ENCODE measurements at places on chromosomes 5 and 9. TPM values are rescaled to one million over a fixed set of nuclear protein-coding genes. Genes with fewer than 3 reads are reported as not detected.
A peak's percentile ranks its signal among the peaks of the same experiment; 100 is the strongest.

Gene GPR150
- not detected for total RNA-seq

Gene GABRB2
- total RNA-seq: not detected

Gene LCNL1
- not detected for total RNA-seq

Gene TMC1
- total RNA-seq: not detected

Gene GPSM1
- 15.5 TPM for total RNA-seq

GRCh38 chr9:88996046-88996920 lies 5.0 kb downstream of the S1PR3 start:
- peaks cover 23% of the 10 kb centered on the region for H3K4me1 ChIP-seq
- H3K27me3 ChIP-seq: no peaks in the 10 kb centered on the region
- H3K36me3 ChIP-seq: no peaks in the 10 kb centered on the region
- no peak overlapping the region for H3K27ac ChIP-seq
- no peak overlapping the region for H3K4me3 ChIP-seq
- DNase-seq: no peak

DNA sequence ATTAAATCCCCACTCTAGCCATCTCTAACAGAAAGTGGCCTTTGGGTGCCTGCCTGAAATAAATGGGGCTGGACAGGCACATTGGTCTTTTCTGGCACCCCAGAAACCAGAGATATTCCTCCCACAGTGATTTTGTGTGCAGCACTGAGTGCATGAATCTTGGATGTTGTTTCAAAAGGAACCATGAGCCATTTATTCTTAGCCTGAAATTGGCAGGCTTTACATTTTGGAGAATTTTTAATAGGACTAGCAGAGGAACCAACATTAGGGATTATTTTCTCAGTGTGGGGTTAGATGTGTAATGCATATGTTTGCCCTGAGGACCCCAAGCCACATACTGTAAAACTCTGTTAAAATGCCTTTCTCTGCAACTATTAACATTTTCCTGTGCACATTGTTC lies 451.3 kb downstream of the NFIB start:
- H3K36me3 ChIP-seq: no peaks in the 10 kb centered on the region
- peaks cover 6% of the 10 kb centered on the region for H3K4me1 ChIP-seq
- DNase-seq: no peak
- H3K27ac ChIP-seq: no peak overlapping the region
- no peak overlapping the region for H3K4me3 ChIP-seq

GRCh38 chr5:43973318-43973717 lies 370.3 kb downstream of the NNT start:
- H3K36me3 ChIP-seq: peaks cover 7% of the 10 kb centered on the region
- H3K4me1 ChIP-seq: peaks cover 12% of the 10 kb centered on the region

DNA sequence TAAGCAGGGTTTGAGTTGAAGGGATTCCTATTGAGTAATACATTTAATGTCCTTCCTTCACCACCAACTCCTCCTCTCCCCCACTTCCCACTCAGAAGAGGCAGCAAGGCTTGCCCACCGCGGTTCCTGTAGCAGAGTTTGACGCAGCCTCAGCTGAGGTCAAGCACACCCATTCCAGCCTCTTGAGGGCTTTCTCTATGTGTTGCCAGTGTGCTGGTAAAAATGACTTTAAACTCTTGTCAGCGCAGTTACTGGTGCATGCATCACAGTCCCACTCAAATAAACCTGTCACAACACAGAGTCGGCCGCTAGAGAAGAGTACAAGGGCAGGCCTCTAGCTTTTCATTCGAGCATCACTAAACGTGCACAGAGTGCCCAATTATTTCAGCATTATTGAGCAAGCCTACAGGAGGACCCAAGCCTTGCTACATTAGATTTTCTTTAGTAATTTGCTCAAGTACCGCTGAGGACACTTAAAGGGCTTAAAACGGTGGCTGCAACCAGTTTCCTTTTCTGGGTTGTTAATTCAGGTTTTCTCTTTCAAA lies 79.6 kb downstream of the TLE4 start:
- H3K4me1 ChIP-seq: no peaks in the 10 kb centered on the region
- H3K4me3 ChIP-seq: no peak overlapping the region
- H3K36me3 ChIP-seq: peaks cover 7% of the 10 kb centered on the region
- H3K27me3 ChIP-seq: no peaks in the 10 kb centered on the region
- no peak for DNase-seq
- H3K27ac ChIP-seq: no peak overlapping the region

DNA sequence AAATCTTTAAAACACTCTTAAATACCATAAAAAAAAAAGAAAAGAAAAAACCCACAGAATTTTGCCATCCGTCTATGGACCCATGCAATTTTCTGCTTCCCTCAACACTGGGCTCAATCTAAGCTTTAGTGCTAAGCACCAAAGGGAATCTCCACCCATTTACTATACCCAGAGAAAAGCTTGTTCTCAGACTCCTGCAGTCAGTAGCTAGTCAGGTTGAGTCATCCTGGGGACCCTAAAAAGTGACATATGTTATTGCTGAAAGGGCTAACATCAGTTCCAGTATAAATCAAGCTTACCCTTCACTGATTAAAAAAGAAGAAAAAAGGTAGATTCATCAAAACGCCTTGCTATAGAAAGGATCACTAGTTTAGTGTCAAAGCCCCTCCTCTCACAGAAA lies 177.6 kb downstream of the MUSK start:
- no peaks in the 10 kb centered on the region for H3K36me3 ChIP-seq
- H3K4me1 ChIP-seq: peaks cover 11% of the 10 kb centered on the region
- H3K27ac ChIP-seq: no peak overlapping the region
- no peak for DNase-seq
- H3K27me3 ChIP-seq: no peaks in the 10 kb centered on the region

DNA sequence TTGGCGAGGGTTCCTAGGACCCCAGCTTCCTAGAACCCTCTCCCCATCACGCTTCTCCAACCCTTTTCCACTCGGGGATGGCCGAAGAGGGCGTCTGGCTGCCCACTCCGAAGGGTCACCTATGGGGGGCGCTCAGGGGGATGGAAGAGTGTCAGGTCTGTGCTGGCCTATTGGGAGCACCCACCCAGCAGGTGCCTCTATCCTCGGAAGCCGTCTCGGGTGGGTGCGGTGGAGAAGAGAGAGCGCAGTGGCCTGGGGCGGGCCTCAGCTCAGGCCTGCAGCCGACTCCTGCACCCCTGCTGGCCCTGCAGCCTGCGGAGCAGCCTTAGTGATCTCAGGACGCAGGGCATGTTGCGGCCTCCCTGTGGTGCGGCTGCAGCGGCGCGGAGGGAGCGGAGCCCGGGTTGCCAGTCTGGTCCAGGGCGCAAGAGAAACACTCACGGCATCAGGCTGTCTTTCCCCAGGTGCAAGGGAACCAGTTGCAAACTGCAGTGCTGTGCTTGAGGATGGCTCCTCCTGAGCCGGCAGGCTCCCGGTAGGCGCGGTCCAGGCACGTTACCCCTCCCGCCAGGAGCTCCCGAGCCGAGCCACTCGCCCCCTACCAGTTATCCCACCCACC lies 1.5 kb upstream of the IRX2 start:
- H3K27me3 ChIP-seq: no peaks in the 10 kb centered on the region
- peaks cover 13% of the 10 kb centered on the region for H3K4me1 ChIP-seq
- peak overlapping the region; percentile 82 for H3K4me3 ChIP-seq
- peak; percentile 53 for DNase-seq
- peak overlapping the region; percentile 86 for H3K27ac ChIP-seq
- H3K36me3 ChIP-seq: peaks cover 45% of the 10 kb centered on the region

DNA sequence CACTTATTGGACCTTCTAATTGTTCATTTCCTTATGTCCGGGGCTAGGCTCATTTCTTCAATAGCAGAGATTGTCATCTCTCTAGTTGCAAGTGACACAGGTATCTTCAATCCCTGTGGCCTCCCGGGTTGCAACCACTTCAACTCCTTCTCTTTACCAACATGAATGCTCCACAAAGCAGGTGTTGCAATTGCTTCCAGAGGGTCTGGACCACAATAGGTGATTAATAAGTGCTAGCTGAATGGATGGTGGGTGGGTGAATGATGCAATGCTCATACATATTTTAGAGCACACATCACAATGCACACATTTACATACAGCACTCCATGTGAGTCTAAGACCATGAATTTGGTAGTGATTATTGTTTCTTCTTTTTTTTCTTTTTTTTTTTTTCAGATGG lies 2.6 kb downstream of the CEMIP2 start:
- no peaks in the 10 kb centered on the region for H3K27me3 ChIP-seq
- H3K36me3 ChIP-seq: no peaks in the 10 kb centered on the region
- peaks cover 43% of the 10 kb centered on the region for H3K4me1 ChIP-seq
- H3K27ac ChIP-seq: no peak overlapping the region
- DNase-seq: peak; percentile 70

GRCh38 chr9:21030389-21031035 lies 928 bp downstream of the HACD4 start:
- H3K36me3 ChIP-seq: no peaks in the 10 kb centered on the region
- no peaks in the 10 kb centered on the region for H3K4me1 ChIP-seq
- no peak overlapping the region for H3K27ac ChIP-seq
- H3K27me3 ChIP-seq: no peaks in the 10 kb centered on the region
- DNase-seq: no peak

DNA sequence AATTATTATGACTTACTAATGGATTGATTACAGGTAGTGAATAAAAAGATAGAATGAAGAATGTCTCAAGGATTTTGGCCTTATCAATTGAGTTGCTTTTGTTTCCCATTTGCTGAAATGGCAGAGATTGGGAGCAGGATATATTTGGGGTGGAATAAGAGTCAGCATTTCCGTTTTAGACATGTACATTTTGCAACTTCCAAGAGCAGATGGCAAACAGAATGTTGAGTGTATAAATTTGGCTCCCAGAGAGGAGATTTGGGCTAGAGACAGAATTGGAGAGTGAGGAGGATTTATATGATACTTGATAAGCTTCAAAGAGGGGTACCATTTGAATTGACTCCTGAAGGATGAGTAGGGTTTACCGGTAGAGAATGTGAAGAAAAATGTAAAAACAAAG lies 437.9 kb upstream of the PAPPA start:
- no peaks in the 10 kb centered on the region for H3K36me3 ChIP-seq
- no peak overlapping the region for H3K4me3 ChIP-seq
- H3K27ac ChIP-seq: no peak overlapping the region
- no peaks in the 10 kb centered on the region for H3K27me3 ChIP-seq
- H3K4me1 ChIP-seq: peaks cover 27% of the 10 kb centered on the region
- no peak for DNase-seq

GRCh38 chr9:109907400-109907799 lies 127.4 kb downstream of the PALM2AKAP2 start:
- peaks cover 6% of the 10 kb centered on the region for H3K4me1 ChIP-seq
- no peak overlapping the region for H3K4me3 ChIP-seq
- no peak for DNase-seq

- H3K36me3 ChIP-seq: peaks cover 58% of the 10 kb centered on the region
- H3K27me3 ChIP-seq: no peaks in the 10 kb centered on the region
- H3K4me3 ChIP-seq: no peak overlapping the region
- peaks cover 5% of the 10 kb centered on the region for H3K4me1 ChIP-seq
Measured at GRCh38 chr9:4721736-4722135, 19.3 kb downstream of the AK3 start.

DNA sequence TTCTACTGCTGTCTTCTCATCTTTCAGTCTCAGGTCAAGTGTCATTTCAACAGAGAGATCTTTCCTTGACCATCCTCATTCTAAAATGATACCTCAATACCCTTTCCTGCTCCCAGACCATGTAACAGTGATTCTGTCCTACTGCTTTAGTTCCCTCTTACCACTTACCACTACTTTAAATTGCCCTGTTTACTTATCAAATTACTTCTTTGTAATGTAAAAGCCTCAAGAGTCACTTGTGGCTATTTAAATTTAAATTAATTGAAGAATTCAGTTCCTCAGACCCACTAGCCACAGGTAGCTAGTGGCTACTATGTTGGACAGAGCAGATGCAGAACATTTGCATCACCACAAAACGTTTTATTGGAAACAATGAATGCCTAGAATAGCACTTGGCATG lies 217.3 kb downstream of the ADAMTS6 start:
- no peaks in the 10 kb centered on the region for H3K27me3 ChIP-seq
- H3K4me1 ChIP-seq: peaks cover 14% of the 10 kb centered on the region
- DNase-seq: no peak
- no peaks in the 10 kb centered on the region for H3K36me3 ChIP-seq
- no peak overlapping the region for H3K27ac ChIP-seq

DNA sequence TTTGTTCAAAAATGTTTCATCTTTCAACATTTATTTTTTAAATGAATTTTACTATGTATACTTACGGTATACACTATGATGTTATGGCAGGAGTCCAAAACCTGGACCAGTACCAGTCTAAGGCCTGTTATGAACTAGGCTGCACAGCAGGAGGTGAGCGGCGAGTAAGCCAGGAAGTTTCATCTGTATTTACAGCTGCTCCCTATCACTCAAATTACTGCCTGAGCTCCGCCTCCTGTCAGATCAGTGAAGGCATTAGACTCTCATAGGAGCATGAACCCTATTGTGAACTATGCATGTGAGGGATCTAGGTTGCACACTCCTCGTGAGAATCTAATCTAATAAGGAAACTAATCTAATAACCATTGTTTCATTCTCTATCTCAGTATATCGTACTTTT lies 715.5 kb upstream of the PTPRD start:
- H3K36me3 ChIP-seq: no peaks in the 10 kb centered on the region
- no peak overlapping the region for H3K27ac ChIP-seq
- peaks cover 14% of the 10 kb centered on the region for H3K27me3 ChIP-seq
- DNase-seq: no peak

DNA sequence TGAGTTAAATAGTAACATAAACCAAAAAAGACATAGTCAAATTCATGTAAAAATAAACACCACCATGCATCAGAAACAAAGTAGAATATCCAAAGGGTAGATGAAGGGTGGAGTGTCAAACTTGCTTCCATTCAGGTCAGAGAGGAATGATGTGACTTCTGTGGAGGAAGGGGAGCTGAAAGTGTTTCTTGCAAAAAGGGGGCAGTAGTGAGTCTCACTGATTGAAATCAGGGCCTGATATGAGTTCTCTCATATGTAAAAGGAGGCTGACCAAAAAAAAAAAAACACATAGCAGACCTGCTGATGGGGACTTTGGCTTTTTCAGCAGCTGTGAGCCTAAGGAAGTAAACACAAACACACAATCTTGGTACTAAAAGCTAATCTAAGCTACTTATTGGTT lies 38.8 kb upstream of the RGMB start:
- no peak overlapping the region for H3K4me3 ChIP-seq
- peaks cover 5% of the 10 kb centered on the region for H3K36me3 ChIP-seq
- H3K27ac ChIP-seq: no peak overlapping the region
- H3K27me3 ChIP-seq: no peaks in the 10 kb centered on the region

DNA sequence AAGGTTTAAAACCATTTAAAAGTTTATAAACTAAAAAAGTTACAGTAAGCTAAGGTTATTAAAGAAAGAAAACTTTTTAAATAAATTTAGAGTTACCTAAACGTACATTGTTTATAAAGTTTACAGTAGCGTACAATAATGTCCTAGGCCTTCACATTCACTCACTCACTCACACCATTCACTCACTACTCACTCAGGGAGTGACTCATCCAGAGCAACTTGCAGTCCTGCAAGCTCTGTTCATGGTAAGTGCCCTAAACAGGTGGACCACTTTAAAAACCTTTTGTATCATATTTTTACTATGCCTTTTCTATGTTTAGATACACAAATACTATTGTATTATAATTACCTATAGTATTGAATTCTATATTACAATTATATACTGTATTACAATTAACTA lies 190.8 kb upstream of the RASA1 start:
- DNase-seq: peak; percentile 48
- peaks cover 6% of the 10 kb centered on the region for H3K4me1 ChIP-seq
- no peak overlapping the region for H3K4me3 ChIP-seq
- H3K27me3 ChIP-seq: no peaks in the 10 kb centered on the region

- no peaks in the 10 kb centered on the region for H3K4me1 ChIP-seq
- H3K27me3 ChIP-seq: no peaks in the 10 kb centered on the region
- no peak for DNase-seq
Measured at GRCh38 chr5:96377167-96377566, 55.9 kb downstream of the PCSK1 start.

All from MCF 10A (cell line).